Common myeloid progenitor, CD34-positive (primary cell): ENCODE measurements at places on chromosomes 1 and 21.

GRCh38 chr1:179953974-179954492, 577 bp upstream of the CEP350 start:
- DNase-seq: peak; percentile 69

DNA sequence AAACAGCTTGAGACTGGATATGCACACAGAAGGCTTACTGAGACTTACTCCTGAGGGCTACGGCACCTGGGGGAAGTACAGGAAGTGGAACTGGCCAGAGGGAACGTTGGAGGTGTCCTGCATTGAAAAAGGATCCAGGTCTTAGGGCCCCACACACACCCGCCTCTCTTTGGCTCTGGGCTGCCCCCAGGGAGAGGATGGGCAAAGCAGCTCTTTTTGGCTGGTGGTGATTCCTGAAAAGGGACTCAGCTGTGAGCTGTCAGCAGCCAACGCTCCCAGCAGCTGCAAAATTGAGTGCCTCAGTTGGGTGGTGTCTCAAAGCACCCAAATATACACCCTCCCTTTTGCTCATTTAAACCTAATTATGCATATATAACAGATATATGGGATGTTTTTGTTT, 213.2 kb downstream of the TNR start:
- DNase-seq: no peak

DNA sequence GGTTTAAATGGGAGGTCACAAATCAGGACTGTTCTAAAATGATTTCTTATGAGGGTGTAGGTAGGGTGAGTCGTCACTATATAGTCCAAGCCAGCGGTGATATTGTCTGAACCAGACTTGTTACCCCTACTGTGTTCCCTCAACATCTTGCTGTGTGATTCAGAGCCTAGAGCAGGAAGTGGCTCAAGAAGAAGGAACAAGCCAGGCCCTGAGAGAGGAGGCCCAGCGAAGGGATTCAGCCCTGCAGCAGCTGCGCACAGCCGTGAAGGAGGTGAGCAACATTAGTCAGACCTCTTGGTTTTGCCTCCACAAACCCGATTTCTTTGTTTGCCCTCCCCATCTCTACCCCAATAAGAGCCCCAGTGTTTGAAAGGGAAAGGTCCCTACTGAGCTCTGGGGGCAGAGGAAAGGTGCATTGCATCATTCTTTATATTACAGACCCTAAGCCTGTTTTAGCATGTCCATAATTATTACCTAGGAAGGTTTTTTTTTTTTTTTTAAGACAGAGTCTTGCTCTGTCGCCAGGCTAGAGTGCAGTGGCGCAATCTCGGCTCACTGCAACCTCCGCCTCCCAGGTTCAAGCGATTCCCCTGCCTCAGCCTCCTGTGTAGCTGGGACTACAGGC, 5.0 kb upstream of the SH3BGRL3 start:
- DNase-seq: peak; percentile 66

DNA sequence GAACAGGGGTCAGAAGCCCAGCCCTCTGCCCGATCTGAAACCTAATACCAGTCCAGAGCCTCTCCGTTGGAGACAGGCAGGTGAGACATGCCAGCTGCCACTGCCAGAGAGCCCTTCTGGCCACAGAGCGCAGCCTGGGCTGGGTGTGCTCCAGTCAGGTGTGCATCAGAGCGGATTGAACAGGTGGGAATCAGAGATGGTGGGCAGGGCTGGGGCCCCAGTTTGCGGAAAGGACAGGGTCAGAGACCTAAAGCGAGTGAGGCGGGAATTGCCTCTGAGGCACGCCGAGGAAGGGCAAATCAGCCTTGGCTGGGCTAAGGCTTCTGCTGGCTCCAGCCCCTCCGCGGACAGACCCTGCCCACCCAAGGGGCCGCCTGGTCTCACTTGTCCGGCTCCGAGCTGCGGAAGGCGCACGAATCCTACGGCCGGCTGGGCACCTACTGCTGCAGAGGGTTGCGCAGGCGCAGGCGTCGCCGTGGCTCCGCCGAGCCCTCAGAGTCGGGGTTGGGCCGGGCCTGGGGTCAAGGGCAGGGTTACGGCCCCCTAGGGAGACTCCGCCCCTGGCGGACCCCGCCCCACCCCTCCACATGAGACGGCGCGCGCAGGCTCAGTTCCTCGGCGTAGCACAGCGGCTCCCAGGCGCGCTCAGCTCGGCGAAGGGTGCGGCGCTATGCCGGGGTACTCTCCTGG, 10.3 kb downstream of the CPLANE2 start:
- no peak for DNase-seq

DNA sequence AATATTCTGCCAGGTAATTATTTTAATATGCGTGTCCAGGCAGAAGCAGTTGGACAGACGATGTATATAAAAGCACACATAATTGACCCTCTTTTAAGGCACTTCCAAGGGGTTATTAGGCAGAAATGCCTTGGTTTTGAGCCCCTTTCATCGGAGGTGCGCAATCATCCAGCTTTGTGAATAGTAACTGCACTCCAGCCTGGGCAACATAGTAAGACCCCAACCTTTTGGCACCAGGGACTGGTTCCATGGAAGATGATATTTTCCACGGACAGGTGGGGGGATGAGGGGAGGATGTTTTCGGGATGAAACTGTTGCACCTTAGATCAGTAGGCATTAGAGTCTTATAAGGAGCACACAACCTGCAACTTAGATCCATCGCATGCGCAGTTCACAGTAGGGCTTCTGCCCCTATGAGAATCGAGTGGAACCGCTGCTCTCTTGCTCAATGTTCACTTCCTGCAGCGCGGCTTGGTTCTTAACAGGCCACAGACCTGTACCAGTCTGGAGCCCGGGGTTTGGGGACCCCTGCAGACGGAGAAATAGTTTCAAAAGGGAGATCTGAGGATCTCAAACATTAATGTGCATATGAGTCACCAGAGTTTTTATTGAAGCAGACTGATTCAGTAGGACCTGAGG, 1.8 kb upstream of the MCOLN2 start:
- DNase-seq: peak; percentile 87
